SK-MEL-5 (cell line): ENCODE measurements at places on chromosomes 1 and 21. TPM values are rescaled to one million over a fixed set of nuclear protein-coding genes. Genes with fewer than 3 reads are reported as not detected.

Gene LCE3D
- total RNA-seq = not detected in 2 replicates

Gene PAQR7
- total RNA-seq = 4.2 TPM in 2 replicates

Gene KIF21B
- total RNA-seq = 0.74 and 0.85 TPM in 2 replicates

Gene HS2ST1
- 18.5 and 19.0 TPM in 2 replicates for total RNA-seq

Gene PLPPR4
- total RNA-seq = not detected in 2 replicates

Gene SERTAD4
- total RNA-seq = 2.5 and 2.7 TPM in 2 replicates

- DNase-seq = no peak
These were observed 42.6 kb downstream of the F13B start for GRCh38 chr1:197024460-197024859.

DNA sequence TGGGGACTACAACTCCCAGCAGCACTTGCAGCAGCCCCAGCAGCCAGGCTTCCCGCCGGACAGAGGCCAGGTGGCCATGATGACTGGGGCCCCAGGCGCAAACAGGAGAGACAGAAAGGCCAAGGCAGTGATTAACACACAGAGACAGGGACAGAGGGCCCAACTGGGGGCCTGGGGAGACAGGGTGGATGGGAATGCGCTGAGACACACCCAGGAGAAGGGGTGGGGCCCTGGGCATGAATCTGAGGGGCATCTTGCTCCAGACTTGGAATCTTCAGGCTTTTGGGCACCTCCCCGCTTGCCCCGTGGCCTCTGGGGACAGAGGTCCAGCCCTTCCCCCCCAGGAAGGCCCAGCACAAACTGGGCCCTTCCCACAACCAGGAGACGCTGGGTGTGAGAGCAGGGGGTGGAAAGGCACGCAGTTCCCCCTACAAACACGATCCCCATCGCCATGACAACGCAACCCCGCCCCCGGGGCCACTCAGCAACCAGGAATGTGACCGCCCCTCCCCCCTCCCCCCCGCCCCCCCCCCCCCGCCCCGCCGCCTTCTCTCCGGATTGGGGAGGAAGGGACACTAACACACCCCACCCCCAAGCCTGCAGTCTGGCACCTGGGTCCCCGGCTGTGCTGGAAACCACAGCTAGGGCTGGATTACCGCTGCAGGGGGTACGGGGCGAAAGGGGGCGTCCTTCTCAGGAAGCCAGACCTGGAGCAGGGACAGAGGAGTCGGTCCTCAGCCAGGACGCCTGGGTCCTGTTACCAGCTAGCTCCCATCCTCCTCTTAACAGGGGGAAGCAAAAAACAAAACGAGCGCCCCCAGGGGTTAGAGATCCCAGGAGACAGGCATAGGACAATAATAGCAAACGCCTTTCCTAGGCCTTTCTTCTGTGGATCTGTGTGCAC lies 4.5 kb downstream of the HDGF start:
- peak; percentile 77 for DNase-seq

DNA sequence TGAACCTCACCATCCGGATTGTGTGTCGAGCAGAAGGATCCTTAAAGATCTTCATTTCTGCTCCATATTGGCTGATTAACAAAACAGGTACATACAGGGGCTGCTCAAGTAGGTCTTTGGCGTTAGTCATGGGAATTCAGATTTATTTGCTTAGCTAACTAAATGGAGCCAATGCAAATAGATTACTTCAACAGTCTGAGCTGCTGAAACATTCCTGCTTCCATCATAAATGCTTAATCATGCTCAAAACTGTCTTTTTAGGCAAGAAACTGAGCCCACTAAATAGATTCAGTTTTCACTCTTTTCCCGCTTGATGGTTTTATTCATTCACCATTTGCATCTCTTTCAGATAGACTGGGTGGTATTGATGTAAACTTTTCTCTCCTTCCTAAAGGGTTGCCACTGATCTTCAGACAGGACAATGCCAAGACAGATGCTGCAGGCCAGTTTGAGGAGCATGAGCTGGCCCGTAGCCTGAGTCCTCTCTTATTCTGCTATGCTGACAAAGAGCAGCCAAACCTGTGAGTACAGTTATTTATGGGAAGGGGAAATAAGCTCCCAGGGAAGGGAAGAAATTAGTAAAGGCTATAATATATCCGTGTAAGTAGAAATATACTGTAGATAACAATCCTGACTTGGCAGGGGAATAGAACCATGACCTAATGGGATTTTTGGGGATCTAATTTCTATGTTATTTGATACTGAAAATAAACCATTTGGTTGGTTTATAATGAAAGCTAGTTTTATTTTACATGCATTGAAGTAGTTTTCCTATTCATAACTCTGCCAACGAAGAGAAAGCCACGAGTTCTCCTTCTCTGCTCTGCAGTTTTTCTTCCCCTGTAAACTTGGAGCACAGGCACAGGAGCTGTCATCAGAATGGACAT lies 126.4 kb downstream of the VPS13D start:
- no peak for DNase-seq

DNA sequence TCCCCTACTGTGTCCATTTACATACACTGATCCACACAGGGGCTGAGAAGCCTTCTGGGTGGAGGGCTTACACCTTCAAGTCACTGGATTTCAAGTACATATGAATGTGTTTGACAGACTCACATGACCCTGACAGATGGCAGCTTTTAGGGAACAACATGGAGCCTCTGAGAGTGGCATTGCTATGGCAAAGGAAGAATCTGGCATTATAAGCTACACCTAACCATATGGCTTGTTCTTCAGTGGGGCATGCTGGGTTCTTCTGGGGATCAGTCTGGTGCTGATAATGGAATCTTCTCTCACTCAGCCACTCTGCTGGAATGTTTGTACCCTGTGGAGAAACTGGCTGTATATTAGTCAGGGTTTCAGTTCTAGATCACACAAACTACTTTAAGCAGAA lies 68.5 kb upstream of the PDE4B start:
- DNase-seq = no peak

DNA sequence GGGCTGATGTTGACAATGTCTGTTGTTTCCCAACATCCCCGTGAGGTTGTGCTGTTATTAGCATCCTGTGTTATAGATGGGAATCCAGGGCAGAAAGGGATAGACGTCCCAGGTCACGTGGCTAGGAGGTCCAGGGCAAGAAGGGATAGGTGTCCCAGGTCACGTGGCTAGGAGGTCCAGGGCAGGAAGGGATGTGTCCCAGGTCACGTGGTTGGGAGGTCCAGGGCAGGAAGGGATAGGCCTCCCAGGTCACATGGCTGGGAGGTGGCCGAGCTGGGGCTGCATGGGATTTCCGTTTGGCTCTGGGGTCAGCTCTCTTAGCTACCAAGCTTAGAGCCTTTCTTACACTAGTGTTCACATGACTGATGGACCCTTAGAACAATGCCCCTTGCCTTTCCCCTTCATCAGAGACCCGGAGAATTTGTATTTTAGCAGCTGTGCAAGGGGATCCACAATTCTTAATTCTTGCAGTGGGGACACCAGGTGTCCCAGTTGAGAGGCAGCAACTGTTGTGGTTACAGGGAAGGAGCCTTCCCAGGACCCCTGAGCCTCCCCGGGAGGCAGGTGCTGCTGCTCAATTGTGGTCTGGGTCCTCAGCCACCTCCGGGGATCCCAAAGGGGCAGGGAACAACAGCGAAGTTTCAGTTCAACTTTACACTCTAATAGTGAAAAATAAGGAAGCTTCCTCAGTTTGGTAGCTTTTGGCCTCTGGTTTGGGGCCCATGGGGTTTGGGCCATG lies 69.2 kb downstream of the UMODL1 start:
- DNase-seq = no peak

DNA sequence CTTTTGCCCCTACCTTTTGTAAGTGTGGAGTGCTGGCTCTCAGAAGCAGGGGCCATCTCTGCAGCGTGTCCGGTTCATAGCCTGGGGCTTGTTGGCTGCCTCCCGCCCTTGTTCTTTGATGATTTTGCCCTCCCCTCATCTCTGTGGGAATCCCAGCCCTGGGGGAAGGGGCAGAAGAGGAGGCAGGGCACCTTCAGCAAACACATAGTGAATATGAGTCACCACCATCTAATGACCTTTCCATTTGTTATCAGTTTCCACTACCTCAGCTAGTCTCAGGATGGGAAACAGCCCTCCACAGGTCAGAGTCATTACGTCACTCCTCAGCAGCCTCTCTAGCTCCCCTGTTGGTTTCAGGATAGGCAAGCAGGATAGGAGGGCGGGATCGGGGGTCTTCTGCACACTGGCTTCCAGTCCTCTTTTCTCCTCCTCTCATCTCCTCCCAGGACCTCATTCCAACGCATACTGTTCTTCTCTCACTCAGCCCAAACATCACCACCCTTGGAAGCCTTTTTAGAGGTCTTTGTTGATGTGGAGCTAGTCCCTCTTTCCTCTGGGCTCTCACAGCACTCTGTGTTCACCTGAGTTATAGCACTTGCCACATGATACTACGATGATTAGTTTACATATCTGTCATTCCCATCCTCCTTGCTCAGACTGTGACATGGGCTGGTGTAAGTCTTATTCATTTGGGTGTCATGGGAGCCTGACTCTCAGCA lies 15.8 kb downstream of the GADD45A start:
- peak; percentile 43 for DNase-seq
